ENCODE measurements at places on chromosomes 2 and 18. TPM values are rescaled to one million over a fixed set of nuclear protein-coding genes. Genes with fewer than 3 reads are reported as not detected.

Gene AQP12B
- not detected for total RNA-seq

Gene ANKRD44
- total RNA-seq: 8.4 TPM

Gene TWIST2
- 7.2 TPM for total RNA-seq

Gene ZAP70
- 2.7 TPM for total RNA-seq

Gene RFX8
- 1.6 TPM for total RNA-seq

Gene UGT1A10
- not detected for total RNA-seq

Gene NOSTRIN
- total RNA-seq: 20.1 TPM

Gene EDAR
- not detected for total RNA-seq

Gene CCDC85A
- total RNA-seq: 8.0 TPM

Gene PLA2R1
- 14.5 TPM for total RNA-seq

Gene CDH19
- not detected for total RNA-seq

Gene REV1
- 36.0 TPM for total RNA-seq

Gene KCNJ3
- not detected for total RNA-seq

Gene C1QL2
- total RNA-seq: not detected

Gene SPEG
- total RNA-seq: 1.7 TPM

Gene SCN2A
- total RNA-seq: 0.06 TPM

Gene RESP18
- total RNA-seq: not detected

Data from glomerular endothelial cell (primary cell).